Smooth muscle cell of the coronary artery (primary cell): ENCODE measurements at places on chromosomes 2 and 18. TPM values are rescaled to one million over a fixed set of nuclear protein-coding genes. Genes with fewer than 3 reads are reported as not detected.

Gene TRIP12
- 212 and 342 TPM in 2 replicates for total RNA-seq

Gene C18orf54
- 0.70 and 1.8 TPM in 2 replicates for total RNA-seq

Gene NBEAL1
- total RNA-seq, result 25.9 and 46.5 TPM in 2 replicates

Gene UGP2
- total RNA-seq, result 72.2 and 80.5 TPM in 2 replicates

Gene CNTNAP5
- total RNA-seq, result 0.38 TPM in 1 of 2 replicates, not detected in the other

Gene KATNAL2
- 0.75 and 4.6 TPM in 2 replicates for total RNA-seq

Gene TRABD2A
- 0.98 and 8.9 TPM in 2 replicates for total RNA-seq

Gene CYP27C1
- total RNA-seq, result 0.08 TPM in 1 of 2 replicates, not detected in the other

Gene MC4R
- not detected in 2 replicates for total RNA-seq

Gene FIGN
- total RNA-seq, result 0.53 and 5.6 TPM in 2 replicates

Gene KHK
- total RNA-seq, result 0.53 and 1.9 TPM in 2 replicates

Gene HOXD12
- total RNA-seq, result not detected in 2 replicates

Gene PKDCC
- total RNA-seq, result 28.9 and 147 TPM in 2 replicates
